ENCODE measurements at places on chromosomes 4 and X.
A peak's percentile ranks its signal among the peaks of the same experiment; 100 is the strongest.

DNA sequence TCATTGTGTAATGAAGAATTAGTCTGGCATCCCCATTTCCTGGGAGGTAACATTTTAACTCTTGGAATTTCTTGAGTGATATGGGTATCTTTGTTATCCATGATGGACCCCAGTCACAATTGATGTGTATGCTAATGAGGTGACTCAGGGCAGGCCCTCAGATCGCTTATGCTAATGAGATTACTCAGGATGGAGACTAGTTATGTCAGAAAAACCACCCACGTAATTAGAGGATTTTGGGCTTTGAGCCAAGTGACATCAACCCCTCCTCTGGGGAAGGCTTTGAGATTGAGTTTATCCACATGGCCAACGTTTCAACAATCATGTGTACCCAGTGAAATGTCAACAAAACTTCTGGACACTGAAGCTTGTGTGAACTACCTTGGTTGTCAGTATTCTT lies 772.7 kb downstream of the STPG2 start:
- DNase-seq, result no peak

DNA sequence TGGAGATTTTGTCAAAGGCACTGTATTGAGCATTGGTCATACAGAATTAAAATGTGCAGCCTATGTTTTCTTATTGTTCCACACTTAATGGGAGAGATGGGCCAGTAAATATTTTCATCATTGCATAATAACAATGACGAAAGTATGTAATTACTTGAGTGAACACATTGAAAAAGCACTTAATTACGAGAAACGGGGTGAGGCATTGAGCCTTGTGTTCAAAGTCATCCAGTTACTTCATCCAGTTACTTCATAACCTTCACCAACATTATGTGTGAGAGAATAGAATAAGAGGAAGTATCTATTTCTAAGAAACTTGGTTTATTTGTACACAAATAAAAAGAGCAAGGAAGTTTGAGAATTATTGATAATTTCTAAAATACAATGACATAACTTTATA lies 1427.0 kb downstream of the ADGRL3 start:
- no peak for DNase-seq

GRCh38 chr4:39976141-39976944 lies 1.4 kb downstream of the PDS5A start:
- peak; percentile 50 for DNase-seq

GRCh38 chrX:1221296-1221845 lies 8.9 kb upstream of the CRLF2 start:
- DNase-seq, result no peak

- peak; percentile 47 for DNase-seq
Measured at GRCh38 chrX:119753639-119754257, 4.6 kb upstream of the SOWAHD start.
